ENCODE measurements at places on chromosomes 12 and 14. TPM values are rescaled to one million over a fixed set of nuclear protein-coding genes. Genes with fewer than 3 reads are reported as not detected.

Gene INHBC
- 0.16 TPM for total RNA-seq

Gene THAP2
- total RNA-seq: 6.4 TPM

Gene SERPINA12
- not detected for total RNA-seq

Gene CACNA2D4
- total RNA-seq: 0.46 TPM

Gene BMP4
- 8.4 TPM for total RNA-seq

Gene SERPINA4
- not detected for total RNA-seq

Gene AMDHD1
- 1.1 TPM for total RNA-seq

Gene COL2A1
- total RNA-seq: 24.3 TPM

Gene LPCAT3
- 35.3 TPM for total RNA-seq

Gene ASB2
- 0.71 TPM for total RNA-seq

Gene TMPO
- 177 TPM for total RNA-seq

Gene ITGB7
- 1.4 TPM for total RNA-seq

Data from WTC11 (cell line).